ENCODE measurements at places on chromosomes 11 and 22.

DNA sequence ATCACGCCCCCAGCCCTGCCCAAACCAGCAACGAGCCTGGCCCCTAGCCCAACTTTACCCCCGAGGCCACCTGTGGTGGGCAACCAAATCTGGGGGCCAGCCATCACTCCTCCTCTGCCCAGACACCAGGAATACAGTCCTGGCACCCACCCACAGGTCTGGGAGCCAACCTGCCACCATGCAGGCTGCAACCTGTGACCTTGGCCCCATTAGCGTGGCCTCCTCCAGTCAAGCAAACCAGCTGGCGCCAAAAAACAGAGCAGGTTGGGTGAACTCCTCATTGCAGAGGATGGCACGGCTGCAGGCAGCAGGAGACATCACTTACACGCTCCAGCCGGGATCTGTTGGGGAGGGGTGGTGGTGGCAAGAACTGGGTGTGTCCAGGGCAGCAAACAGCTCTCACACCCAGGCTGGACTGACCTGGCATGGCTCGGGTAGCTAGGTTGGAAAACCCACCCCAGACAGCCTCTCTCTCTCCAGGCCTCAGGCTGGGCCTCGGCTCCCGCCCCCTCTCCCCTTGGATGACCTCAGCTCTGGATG lies 65.5 kb upstream of the TCF20 start:
- no peak for DNase-seq

DNA sequence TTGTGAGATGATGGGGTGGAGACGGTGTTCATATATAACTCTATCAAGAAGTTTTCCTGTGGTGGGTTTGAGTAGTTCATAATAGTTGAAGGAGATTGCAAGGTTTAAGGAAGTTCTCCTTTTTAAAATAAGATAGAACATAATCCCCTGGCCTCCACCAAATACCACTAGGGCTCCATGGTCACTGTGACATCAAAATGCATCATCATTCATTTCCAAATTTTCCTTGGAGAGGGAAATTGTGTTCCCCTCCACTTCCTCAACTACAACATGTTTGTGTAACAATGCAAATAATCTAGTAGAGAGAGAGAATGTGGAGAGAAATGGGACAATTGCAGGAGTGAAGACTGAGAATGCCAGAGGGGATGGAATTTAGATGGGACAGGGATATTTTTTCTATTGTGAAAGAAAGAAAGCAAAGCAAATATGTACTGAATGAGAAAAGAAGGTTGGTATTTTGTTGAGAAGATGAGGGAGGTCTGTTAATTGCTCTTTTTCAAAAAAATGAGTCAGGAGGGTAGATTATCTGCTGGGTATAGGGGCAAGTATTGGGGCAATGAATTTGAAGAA lies 33.4 kb upstream of the ZBED5 start:
- no peak for DNase-seq

DNA sequence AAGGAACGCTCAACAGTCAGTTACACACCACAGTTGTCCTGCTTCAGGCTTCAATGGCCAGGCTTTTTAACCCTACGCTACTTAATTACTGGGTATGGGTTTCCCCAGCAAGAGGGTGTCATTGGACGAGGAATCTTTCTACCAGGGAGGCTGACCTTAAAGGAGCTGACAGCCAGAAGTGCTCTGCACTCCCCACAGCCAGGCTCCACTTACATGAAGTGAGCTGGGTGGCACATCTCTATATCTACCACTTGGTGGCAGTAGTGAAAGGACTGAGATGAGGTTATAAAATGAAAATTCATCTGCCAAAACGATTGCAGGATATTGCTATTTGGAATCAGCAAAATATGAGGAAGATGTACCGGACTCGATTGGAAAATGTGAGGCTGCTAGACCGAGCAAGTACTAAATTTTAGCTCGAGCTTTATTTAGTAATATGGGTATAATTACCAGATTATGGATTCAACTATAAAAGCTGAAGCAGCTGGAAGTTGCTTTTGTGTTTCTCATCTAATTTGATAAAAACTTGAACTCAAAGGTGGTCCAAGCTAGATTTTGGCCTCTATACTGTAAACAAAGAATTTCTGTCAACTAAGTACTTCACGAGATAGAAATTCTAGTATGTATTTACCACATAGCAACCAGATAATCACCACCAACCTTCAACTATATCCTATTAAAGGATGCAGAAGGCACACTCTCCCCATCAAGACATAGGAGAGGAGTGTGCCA lies 53.9 kb upstream of the CEP126 start:
- no peak for DNase-seq

GRCh38 chr11:29452146-29452545 lies 564.7 kb downstream of the KCNA4 start:
- DNase-seq = no peak
